Glutamatergic neuron (in vitro differentiated cells): ENCODE measurements at places on chromosomes 13 and 19.

DNA sequence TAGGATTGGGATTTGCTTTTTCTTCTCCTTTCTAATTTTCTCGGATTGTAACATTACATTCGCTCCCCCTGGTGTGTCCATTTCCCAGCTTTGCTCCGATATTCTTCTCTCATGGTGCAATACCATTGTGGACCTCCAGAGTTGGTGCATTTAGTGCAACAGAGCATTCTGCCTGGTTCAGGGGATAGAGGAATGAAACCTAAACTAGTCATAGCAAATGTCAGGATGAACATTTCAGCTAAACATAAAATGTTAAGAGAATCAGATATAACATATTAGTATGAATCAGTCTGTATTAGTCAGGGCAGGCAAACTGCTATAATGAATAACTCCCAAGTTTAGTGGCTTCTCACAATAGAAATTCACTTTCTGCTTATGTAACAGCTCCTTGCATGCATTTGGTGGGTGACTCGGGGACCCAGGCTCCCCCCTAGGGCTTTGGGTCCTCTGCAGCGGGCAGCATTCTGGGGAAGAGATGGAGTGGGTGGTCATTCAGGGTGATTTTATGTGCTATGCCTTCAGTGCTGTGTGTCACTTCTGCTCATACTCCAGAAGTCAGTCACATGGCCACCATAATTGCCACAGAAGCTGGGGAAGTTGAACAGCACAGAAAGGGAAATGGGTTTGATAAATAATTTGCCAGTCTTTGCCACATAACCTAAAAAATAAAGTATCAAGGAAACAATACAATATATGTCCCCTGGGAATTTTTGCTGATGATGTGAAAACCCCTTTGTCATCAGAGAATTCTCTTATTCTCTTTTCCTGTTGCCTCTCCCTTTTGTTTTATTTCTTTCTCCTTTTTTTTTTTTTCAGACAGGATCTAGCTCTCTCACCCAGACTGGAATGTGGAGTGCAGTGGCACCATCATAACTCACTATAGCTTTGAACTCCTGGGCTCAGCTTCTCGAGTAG, 111.0 kb downstream of the HSPH1 start:
- DNase-seq, result no peak

- DNase-seq, result no peak
Measured at GRCh38 chr13:111919286-111919685, 147.7 kb upstream of the SOX1 start.

DNA sequence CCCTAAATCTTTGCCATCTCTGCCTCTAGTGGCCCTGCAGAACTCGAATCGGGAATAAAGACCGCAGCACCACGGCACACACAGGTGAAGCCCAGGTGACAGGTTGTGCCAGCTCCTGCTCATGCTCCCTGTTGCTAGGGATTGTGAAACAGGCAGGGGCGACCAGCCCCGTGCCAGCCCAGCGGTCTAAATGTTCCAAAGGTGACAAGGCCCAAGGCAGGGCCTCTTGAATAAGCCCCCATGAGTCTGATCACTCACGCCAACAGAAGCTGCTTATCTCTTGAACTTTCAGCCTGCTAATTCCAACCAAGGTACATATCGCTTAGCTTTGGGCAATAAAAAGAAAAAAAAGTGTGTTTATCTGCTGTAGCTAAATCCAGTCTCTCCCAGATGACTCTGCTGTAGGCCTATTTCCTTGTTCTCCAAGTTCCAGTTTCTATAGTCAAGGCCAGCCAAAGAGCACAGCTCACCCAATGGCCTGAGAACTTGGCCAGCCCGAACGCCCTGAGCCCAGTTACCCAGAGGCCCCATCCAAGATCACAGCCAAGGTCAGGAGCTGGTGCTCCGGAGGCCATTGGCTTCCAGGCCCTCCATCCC, 191.1 kb upstream of the GPR12 start:
- DNase-seq, result no peak

- DNase-seq, result no peak
Measured at GRCh38 chr19:41424335-41425173, 2.6 kb downstream of the B3GNT8 start.

- no peak for DNase-seq
Measured at GRCh38 chr19:12754465-12755196, 3.0 kb downstream of the BEST2 start.

DNA sequence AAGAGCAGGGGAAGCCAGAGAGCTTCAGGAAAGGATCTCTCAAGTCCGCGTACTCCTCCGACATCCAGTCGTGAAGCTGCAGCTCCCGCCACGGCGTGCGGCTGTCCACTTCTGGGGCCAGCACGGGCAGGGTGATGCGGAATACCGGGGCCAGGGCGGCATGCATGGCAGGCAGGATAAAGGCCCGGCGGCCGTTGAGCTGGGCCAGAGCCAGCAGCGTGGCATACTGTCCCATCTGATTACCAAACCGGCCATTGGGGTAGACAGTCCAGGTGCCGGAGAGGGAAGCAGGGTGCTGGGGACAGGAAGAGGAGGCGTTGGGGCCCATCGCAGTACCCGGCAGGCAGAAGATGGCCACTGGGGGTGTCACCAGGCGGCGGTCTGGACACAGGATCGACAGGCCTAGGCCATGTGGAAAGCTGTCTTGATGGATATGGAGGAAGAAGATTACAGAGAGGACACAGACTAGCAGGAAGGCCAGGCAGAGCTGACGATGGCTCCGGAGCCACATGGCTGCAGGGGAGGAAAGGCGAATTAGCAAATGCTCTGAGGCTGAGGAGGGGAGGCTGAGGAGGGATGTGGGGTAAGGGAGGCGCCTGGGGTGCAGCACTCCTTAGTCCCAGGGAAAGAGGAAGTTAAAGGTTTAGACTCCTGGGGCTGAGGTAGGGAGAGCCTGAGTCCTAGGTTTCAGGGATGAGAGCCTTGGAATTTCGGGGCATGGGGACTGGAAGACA, 1.5 kb downstream of the FUT1 start:
- DNase-seq, result no peak

GRCh38 chr13:41562083-41562482, 104.7 kb downstream of the RGCC start:
- DNase-seq, result no peak

DNA sequence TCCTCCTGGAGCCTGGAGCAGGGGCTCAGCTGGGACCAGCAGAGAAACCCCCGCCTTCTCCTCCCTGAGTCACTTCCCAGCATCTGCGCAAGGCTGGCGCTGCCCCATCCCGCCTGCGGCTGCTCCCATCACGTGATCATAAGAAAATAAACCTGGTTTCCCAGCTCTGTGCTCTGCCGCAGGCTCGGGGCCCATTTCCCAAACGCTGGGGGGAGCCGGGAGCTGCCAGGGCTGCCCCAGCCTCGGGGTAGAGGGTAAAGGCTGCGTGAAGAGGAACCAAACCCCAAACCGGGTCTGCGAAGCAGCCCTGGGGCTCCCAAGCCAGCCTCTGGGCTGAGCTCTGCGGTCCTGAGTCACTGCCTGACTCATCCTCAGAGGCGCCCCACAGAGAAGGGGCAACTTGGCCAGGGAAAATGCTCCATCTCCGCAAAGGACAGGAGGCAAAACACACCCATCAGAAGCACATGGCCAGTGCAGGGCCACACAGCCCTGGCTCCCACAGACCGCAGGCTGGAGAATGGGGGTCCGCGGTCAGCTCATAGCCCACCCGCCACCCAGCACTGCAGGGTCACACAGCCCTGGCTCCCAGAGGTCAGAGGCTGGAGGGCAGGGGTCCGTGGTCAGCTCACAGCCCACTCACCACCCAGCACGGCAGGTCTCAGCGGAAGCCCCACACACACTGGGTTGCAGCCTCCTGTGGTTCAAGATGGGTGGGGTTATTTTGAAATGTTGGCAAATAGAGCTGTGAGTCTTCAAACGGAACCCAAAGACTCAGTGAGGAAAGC, 67.1 kb downstream of the RASA3 start:
- peak; percentile 87 for DNase-seq

GRCh38 chr13:46348961-46349360, 38.1 kb downstream of the RUBCNL start:
- no peak for DNase-seq

- no peak for DNase-seq
Measured at GRCh38 chr13:69487576-69487975, 620.0 kb upstream of the ATXN8OS start.
